ENCODE measurements at places on chromosomes 4 and X.

DNA sequence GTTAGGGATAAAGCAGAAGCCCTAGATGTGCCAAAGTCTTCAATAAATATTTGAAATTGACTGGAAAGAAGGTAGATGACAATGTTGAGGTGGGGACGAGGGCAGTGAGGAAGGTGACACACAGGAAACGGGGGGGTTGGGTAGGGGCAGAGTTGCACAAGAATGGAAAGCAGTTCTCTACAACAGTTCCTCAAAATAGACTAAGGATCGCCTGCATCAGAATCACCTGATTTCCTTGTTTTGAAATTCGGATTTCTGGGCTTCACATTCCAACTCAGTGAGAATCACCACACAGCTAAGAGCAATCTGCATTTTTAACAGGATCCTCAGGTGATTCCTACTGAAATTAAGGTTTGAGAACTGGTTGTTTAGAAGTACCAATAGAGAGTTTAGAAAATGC, 70.6 kb downstream of the ARFIP1 start:
- no peak for DNase-seq

GRCh38 chr4:104870495-104871233, 276.0 kb upstream of the TET2 start:
- no peak for DNase-seq

- no peak for DNase-seq
These were observed 15.7 kb downstream of the FOXR2 start for GRCh38 chrX:55638933-55639332.

GRCh38 chrX:44906542-44906941, 33.6 kb downstream of the KDM6A start:
- DNase-seq, result no peak

DNA sequence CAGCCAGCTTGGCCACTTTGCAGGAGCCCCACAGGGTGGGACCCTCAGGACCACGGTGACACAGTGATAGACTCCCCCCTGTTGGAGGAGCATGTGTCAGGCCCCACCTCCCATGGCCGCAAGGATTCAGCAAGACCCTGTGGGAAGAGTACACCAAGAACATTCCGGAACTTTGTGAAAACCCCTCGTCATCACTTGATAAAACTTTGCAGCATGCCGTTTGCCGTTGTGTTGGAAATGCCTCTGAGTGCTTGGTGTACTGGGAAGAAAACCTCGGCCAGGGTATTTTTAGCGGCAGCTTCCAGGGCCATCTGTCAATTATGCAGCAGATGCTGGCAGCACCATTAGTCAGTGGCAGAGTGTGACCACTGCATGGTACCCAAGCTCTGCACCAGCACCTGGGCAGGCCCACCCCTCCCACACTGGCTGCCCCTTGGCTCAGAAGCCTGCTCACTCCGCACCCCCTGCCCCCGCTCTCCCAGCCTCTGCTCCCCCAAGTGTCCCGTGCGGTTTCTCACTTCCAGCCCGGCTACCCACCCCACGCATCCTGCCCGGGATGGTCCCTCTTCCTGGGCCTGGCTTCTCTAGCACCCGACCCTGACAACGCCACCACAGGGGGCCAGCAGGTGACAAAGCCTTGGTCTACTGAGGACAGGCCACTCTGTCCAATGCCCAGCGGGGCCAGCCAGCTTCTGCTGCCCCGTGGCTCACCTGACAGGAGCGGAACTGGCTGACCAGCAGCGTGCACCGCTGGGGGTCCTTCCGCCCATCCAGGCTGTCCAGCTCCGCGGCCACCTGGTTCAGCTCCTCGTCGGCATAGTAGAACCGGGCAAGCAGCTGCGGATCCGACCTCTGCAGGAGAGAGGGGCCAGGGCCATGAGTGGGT, 65.0 kb downstream of the ZFYVE28 start:
- no peak for DNase-seq

GRCh38 chr4:159497936-159498335, 395.1 kb downstream of the RAPGEF2 start:
- no peak for DNase-seq

GRCh38 chr4:40621229-40621591, 8.5 kb downstream of the RBM47 start:
- DNase-seq, result no peak

DNA sequence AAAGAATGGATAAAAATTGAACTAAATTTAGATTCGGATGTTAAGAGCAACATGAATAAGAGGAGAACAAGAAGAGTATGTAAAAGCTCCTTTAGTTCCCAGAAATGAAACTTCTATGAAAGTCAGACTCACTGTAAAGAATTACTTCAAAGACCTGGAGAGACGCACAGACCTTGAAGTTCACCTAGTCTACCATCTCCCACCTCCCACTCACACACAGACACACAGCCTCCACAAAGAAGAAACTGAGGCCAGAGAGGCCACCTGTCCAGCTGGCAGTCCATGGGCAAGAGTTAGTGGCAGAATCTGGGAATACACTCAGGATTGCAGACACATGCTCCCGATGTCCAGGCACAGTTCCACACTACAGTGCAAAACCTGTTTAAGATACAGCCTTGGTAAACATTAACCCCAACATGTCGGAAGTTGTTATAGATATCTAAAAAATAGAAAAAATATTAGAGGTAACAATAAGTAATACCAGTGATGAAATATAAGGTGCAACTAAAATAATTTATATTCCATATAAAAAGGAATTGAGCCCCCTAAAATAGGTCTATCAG, 288.8 kb downstream of the INPP4B start:
- DNase-seq, result no peak

DNA sequence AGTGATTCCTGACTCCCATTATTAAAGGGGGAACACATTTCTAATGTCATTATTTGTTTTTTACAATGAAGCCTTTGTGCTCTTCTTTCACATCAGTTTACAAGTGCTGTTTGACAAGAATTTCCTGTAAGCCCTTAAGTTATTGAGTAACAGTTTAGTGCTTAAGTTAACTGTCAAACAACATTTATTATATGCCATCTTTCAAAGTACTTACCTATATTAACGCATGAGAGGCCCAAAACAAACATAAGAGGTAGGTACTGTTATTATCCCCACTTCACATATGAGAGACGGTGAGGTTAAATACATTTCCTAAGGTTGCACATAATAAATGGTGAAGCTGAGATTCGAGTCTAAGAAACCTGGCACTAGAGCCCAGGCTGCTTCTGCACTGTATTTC, 56.0 kb upstream of the MAGED1 start:
- no peak for DNase-seq

- no peak for DNase-seq
These were observed 174.5 kb downstream of the IL15 start for GRCh38 chr4:141810712-141811375.

GRCh38 chrX:21723814-21724213, 34.1 kb downstream of the SMPX start:
- no peak for DNase-seq

GRCh38 chrX:41779941-41780340, 56.0 kb downstream of the GPR82 start:
- no peak for DNase-seq

GRCh38 chr4:71130827-71131603, 137.6 kb downstream of the DCK start:
- no peak for DNase-seq

- DNase-seq, result no peak
These were observed 295.0 kb downstream of the CENPC start for GRCh38 chr4:67250131-67250896.

DNA sequence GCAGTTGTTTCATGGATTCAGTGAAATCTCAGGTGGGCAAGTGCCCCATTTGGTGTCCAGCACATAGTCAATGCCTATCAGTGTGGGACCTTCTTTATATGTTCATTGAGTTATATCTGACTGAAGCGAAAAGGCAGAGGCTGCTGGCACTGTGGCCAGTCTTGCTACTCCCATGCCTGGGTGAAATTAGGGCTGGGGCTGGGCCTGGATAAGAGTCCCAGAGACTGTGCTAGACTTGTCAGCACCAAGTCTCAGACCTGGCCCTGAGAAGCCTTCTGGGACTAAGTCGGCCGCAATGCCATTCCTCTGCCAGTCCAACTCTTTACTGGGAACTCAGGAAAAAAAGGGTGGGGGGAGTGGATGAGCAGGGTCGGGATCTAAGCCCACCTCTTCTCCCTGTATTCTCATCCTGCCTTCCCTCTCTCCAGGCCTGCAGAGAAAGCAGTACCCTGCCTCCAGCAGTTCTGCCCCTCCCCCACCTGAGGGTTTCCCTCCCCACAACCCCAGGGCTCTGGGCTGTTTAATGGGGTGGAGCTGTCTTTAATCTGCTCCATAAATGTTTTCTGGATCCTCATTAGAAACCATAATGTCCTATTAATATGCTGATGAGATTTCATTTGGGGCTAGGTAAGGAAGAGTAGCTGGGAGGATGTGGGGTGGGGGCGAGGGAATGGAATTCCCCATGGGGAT, 153.5 kb upstream of the PJA1 start:
- DNase-seq, result no peak

DNA sequence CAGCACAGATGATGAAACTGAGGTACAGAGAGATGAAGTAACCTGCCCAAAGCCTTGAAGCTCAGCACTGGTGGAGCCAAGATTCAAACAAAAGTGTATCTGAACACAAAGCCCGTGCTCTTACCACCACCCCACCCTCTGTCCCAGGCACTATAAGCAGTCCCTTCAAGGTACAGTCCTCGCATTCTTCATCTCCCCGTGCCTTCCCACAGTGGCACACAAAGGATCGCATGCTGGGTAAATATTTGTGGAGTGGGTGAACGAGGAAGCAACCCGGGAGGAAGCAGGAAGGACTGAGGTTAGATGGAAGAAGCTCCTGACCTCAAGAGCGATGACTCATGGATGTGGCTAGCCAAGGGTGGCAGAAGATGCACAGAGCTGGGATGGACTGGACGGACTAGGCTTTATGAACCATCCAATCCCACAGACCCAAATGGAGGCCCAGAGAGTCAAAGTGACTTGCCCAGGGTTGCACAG, 18.4 kb downstream of the IQSEC2 start:
- no peak for DNase-seq

DNA sequence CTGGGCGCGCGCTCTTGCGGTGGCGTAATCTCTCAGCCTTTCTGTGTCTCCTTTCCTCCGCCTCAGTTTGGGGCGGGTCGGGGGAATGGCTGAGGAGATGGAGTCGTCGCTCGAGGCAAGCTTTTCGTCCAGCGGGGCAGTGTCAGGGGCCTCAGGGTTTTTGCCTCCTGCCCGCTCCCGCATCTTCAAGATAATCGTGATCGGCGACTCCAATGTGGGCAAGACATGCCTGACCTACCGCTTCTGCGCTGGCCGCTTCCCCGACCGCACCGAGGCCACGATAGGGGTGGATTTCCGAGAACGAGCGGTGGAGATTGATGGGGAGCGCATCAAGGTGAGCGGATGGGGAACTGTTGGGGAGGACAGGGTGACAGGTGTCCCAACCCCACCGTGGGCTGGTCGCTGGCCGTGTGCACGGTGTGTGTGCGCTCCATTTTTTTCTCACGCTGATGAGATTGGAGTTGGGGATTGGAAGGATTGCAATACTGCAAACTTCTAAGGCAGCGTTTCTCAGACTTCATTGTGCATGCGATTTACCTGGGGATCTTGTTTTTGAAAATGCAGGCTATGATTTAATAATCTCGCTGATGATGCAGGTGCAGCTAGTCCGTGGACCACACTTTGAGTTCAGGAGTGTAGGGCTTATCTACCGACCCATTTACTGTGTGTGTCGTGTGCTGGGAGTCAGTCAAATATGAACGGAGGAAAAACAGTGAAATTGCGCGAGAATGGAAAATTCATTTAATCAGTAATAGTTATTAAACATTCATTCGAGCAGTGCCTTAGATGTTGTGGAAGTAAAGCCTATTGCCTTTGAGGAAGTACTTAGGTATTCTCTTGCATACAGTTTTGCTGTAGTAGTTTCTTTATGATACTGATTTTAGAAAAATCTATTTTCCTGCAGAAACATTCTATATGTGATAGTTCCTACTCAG, at the start of gene RAB33B:
Gene RAB33B, plus strand, starts transcription at position 11 of the 935 bp plus-strand sequence. Its CDS starts 75 bp downstream, at position 86.
- no peak for DNase-seq

GRCh38 chr4:155307731-155308277, 69.0 kb downstream of the MAP9 start:
- no peak for DNase-seq

- DNase-seq, result no peak
These were observed 355.9 kb upstream of the EDA2R start for GRCh38 chrX:66994729-66995128.

DNA sequence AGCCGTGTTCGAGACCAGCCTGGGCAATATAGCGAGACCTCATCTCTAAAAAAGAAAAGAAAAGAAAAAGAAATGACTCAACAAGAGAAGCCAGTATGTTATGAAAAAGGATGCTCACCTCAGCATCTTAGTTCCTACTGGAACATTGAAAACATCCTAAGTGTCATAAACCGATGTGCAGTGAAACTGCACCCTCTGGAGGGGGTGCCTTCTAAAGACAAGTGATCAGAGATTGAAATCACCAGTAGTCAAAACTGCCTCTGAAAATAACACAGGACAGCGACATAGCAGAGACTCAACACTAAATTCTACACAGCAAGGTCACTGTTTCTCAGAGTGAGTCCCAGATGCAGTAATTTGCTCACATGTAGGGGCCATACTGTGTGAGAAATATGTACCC, 28.0 kb upstream of the ATP6AP2 start:
- no peak for DNase-seq

DNA sequence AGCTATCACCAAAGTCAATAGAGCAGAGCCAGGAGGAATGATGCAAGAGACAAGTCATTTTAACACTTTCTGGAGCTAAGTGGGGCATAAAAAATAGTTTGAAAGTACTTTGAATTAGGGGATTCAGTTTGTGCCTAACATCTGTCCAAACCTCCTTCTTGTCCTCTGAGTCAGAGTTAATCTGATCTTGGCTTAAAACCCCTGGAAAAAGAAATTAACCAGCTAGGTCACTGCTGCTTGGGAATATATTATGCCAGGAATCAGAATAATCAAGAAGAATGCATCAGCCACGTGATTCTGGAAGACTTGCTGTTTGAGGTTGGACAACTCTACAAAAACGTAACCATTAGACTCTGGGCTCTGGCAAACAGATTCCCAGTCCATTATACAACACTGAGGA, 45.3 kb upstream of the EDA2R start:
- DNase-seq, result no peak

- DNase-seq, result no peak
These were observed 186.0 kb upstream of the FRMPD4 start for GRCh38 chrX:11952176-11952720.

DNA sequence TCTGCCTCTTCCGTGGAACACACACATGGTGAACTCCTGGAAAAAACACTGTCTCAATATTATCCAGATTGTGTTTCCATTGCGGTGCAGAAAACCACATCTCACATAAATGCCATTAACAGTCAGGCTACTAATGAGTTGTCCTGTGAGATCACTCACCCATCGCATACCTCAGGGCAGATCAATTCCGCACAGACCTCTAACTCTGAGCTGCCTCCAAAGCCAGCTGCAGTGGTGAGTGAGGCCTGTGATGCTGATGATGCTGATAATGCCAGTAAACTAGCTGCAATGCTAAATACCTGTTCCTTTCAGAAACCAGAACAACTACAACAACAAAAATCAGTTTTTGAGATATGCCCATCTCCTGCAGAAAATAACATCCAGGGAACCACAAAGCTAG, 87.9 kb downstream of the TET2 start:
- DNase-seq, result no peak

Measured in central memory CD8-positive, alpha-beta T cell (primary cell).